ENCODE measurements at places on chromosomes 11 and 22.

- no peak for DNase-seq
These were observed 3.2 kb downstream of the PPIL2 start for GRCh38 chr22:21669026-21669425.

- no peak for DNase-seq
These were observed 39.7 kb upstream of the PANX1 start for GRCh38 chr11:94088906-94089305.

DNA sequence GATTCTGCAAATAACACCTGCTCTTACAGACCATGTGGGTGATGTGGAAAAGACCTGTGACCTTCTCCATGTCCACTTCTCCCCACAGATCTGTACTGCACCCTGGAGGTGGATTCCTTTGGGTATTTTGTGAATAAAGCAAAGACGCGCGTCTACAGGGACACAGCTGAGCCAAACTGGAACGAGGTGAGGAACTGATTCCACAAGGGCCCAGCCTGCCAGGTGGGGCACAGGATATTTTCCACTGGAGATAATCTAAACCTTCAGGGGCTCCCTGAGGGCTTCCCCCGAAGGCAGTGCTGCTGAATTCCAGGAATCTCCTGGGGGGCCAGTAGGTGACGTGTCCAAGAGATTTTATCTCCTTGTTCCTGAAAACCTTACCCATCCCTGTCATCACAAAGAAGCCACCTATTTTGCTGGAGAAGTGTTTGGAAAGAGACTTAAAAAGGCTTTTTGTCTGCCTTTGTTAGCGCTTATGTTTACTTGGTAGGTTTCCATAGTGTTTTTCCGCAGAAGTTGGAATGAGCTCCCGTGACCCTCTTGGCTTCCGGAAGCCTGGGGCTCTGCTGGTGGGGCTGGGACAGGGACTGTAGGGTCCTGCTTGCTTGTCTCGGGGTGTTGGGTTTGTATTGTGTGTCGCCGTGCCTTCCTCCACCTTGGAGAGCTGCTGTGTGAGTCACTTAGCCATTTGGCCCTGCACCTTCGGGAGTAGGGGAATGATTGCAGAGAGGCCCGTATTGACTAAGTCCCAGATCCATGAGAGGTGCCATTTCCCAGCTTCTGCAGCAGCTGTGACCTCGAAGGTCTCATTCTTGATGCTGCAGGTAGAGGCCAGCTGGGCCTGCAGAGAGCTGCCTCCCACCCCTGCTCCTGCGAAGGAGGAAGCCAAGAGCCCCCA is 112.4 kb downstream of the BCR start:
- DNase-seq: no peak

GRCh38 chr11:60280412-60280811 is at the start of gene MS4A4A:
Gene MS4A4A, plus strand, starts transcription at chr11:60280666. Its CDS starts 10 bp downstream, at chr11:60280676.
- no peak for DNase-seq

- DNase-seq: peak; percentile 86
These were observed 22.1 kb downstream of the RIBC2 start for GRCh38 chr22:45435544-45436139.

DNA sequence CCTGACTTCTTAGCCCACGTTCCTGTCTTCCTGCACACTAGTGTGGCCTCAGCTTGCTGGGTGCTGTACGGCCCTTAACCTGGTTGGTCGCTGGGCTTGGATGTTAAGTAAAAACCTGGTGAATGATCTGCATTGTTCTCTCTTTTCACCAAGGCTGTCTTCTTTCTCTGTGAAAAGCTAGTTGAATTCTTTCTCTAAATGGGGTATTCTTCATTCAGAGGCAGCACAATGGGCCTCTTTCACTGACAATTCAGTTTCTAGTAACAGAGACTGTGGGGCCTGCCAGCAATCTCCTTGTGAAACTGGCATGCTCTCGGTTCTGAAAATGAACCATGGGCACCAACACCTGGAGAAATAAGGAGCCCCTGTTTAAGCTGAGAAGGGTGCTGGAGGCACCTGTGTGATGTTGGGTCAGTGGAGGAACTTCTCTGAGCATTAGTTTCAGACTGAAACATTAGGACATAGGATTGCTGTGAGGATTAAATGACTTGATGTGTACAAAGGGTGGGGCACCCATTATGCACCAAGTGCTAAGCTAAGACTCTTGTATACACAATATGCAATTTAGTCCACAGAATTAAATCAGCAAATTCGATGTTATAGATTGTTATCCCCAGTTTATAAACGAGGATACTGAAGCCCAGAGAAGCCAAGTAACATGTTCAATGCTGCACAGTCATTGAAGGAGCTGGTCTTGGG is 33.1 kb upstream of the ELF5 start:
- no peak for DNase-seq

- no peak for DNase-seq
These were observed 15.9 kb downstream of the GALNT18 start for GRCh38 chr11:11605821-11606450.

DNA sequence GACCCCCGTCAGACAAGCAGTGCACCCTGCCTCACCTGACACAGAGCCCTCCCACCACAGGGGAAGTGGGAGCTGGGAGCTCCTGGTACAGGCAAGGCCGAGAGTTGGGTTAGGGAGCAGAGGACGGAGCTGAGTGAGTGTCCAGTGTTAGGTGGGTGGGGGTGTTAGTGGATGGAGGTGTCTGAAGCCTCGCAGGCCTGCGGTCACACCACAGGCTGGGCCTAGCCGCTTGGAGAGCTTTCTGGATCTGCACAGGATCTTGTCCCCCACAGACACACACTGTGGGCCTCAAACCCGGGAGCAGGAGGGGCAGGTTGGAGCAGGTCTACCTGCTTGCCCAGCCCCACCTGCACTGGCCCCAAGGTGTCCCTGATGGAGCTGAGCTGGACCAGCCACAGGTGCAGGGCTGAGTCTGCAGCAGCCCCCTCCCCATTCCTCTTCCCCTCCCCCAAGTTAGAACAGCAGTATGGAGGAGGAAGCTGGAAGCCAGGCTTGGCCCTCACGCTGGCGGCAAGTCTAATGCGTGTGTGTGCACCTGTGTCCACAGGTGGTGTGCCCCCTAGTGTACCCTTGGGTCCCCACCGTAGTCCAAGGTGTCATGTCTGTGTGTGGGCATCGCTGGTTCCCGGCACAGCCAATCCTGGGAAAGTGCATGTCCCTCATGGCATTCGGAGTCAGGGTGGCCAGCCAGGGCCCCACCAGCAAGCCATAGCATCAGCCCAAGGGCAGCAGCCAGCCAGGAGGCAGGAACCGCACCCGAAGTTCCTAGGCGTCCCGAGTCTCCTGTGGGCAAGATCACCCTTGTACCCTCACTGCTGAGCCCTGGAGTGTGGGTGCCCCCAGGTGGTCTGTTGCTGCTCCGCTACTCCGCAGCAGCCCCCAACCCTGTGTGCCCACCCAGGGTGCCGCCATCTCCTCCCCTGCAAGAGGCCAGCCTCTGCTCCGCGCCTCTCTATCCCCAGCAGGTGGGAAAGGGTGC is 2.0 kb upstream of the GATD1 start:
- peak; percentile 40 for DNase-seq

DNA sequence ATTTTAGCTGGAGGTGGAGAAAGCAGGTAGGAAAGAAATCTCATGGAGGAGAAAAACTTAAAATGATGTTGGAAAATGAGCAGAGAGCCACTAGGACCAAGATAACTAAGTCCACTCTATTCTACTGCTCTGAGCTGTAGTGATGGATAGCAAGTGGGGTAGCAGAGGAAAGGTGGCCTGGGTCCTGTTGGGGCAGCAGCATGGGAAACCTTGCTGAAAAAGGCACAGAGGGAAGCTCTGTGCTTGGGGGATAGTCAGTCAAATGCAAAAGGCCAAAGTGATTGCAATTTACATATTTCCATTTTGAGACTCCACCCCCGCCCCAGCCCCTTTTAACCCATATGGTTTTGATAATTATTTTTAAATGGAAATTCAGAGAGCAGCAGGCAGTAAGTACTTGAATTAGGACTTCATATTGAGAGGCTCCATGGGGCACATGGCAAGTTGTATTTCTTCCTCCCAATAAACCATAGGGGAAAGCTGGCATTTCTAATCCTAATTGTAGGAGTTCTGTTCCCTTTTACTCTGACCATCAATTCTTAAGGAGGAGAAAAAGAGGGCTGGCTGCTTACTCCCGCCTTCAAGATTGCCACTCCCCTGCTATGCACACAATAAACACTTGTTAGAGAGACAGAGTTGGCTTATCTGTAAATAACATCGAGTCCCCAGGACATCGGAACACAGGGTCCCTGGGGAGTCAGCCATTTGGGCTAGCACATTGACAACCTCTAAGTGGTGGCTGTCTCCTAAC is 1341.5 kb upstream of the TENM4 start:
- DNase-seq: no peak

GRCh38 chr11:115325523-115325922 is 178.7 kb downstream of the CADM1 start:
- DNase-seq: no peak

DNA sequence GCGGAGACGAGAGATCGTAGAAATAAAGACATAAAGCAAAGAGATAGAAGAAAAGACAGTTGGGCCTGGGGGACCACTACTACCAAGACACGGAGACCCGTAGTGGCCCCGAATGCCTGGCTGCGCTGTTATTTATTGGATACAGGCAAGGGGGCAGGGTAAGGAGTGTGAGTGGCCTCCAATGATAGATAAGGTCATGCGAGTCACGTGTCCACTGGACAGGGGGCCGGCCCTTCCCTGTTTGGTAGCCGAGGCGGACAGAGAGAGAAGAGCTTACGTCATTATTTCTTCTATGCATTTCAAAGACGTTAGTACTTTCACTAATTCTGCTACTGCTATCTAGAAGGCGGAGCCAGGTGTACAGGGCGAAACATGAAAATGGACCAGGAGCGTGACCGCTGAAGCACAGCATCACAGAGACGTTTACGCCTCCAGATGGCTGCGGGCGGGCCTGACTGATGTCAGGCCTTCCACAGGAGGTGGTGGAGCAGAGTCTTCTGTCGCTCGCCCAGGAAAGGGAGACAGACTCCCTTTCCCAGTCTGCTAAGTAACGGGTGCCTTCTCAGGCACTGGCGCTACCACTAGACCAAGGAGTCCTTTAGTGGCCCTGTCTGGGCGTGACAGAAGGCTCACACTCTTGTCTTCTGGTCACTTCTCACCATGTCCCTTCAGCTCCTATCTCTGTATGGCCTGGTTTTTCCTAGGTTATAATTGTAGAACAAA is 24.8 kb downstream of the PPP6R2 start:
- no peak for DNase-seq

DNA sequence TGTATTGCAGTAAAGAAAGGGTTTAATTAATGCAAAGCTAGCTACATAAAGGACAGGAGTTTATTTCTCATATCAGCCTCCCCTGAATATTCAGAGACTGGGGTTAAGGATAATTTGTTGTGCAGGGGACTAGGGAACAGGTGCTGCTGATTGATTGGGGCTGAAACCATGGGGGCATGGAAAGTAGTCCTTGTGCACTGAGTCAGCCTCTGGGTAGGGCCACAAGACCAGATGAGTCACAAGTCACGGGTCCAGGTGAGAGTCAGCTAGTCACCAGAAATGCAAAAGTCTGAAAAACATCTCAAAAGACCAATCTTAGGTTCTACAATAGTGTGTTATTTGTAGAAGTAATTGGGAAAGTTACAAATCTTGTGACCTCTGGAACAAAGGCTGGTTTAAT is 32.9 kb upstream of the SYT13 start:
- DNase-seq: no peak
